ENCODE measurements at places on chromosomes 4 and X.
A peak's percentile ranks its signal among the peaks of the same experiment; 100 is the strongest.

GRCh38 chr4:70359115-70359661, 1.4 kb upstream of the SMR3A start:
- DNase-seq, result no peak

- no peak for DNase-seq
Measured at GRCh38 chr4:121166976-121167375, 2.9 kb upstream of the TNIP3 start.

GRCh38 chr4:170248576-170248975, 158.8 kb upstream of the AADAT start:
- DNase-seq, result no peak

GRCh38 chrX:123771449-123772064, 38.7 kb upstream of the THOC2 start:
- no peak for DNase-seq

GRCh38 chr4:56345458-56345857, 41.8 kb downstream of the AASDH start:
- DNase-seq, result no peak

DNA sequence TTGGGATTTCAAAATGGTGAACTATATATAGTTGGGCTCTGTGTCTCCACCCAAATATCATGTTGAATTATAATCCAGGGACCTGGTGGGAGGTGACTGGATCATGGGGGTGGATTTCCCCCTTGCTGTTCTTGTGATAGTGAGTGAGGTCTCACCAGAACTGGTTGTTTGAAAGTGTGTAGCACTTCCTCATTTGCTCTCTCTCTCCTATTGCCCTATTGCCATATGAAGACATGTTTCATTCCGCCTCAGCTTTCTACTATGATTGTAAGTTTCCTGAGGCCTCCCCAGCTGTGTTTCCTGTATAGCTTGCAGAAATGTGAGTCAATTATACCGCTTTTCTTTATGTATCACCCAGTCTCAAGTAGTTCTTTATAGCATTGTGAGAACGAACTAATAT, 545.6 kb downstream of the TRAM1L1 start:
- no peak for DNase-seq

GRCh38 chr4:185265942-185266341, 56.5 kb downstream of the SNX25 start:
- no peak for DNase-seq

DNA sequence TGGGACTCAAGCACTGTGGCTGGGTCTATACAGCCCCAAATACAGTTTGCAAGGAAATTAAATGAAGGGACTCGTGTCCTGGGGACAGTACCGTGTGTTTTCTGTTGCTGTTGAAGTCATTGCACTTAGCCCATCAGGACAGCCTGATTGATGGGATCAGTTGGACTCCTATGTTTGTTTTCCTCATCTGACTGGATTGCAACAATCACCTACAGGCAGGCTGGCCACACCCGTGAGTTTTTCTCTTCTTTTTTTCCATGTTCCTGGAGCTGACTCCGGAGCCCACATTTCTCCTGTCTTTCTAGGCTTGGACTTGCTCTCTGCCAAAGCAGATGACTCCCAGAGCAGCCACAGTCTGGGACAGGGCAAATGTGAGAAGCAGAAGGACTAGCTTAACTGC, 38.1 kb downstream of the RTL9 start:
- DNase-seq, result no peak

- no peak for DNase-seq
Measured at GRCh38 chr4:86100539-86101215, 259.2 kb downstream of the MAPK10 start.

GRCh38 chr4:75705198-75705977, 19.0 kb upstream of the USO1 start:
- DNase-seq, result no peak

DNA sequence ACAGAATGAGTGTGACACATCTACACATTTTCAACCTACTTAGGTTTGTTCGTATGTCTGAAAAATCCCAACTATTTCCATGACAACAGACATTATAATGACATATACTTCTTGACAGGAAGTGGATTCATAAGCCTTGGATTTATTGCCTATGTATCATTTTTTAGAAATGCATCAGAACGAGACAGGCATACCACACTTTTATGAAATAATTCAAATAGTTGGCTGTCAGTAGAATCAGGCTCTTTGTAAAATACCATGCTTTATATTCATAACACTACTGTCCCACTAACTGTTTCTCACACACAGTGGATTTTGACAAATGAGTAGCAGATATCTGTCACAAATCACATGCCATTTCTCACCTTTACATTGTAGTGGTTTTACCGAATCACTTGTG, 173.2 kb downstream of the BEND2 start:
- no peak for DNase-seq

- no peak for DNase-seq
Measured at GRCh38 chr4:165331359-165331758, 3.9 kb downstream of the MSMO1 start.

DNA sequence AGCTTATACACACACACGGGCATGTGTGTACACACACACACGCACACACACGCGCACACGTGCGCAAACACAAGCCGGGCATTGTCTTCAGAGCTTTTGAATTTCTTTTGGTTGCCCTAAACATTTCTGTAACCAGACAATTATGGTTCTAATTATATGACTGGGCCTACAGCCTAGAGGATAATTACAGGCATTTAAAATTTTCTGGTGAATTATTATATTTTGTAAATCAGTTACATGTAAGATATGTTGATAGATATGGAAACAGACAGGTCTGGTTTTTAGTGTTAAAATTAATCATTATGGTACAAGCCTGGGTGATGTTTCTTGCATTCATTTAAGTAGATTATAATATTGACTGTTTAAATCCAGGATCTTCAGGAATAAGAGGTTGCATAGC, 1120.5 kb downstream of the ADGRL3 start:
- no peak for DNase-seq

DNA sequence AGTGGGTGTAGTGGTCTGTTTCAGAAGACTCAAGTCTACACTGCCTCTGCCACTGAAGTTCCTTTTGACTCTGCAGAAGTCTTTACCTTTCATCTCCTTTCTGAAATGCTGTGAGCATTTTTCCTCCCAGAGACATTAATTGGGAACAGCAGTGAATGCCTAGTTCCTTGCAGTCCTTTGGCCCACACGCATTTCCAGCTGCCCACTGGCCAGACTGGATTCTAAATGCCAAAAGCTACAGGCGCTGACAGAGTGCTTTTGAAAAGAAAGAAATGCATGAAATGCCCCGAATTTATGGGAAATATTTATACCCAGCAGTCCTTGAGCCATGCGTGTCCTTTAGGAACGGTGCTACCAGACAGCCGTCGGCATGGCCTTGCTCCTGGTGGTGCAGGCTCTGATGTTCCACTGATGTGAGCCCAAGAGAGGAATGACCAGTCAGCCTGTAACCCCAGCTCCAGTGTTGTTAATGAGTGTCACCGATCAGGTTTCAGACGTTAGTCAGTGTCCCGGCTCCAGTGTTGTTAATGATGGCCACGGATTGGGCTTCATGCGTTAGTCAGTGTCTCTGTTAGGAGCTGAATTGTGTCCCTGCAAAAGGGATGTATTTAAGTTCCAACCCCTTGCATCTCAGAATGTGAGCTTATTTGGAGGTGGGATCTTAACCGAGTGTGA, 132.6 kb downstream of the TBL1X start:
- DNase-seq, result no peak

DNA sequence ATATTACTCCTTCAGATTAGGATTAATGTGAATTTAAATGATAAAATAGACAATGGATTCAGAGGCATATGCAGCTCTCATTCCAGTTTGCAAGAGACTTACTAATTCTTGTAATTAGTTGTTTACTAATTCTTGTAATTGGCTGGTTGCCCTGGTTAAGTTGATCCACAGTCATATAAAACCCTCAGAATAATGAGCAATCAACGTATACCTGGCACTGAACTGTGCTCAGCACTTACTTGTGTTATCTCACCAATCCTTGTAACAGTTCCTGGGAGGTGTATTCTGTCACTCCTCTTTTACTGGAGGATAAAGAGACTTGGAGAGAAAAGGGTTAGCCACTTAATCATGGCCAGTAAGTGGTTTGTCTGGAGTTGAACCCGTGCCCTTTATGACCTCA, 10.5 kb downstream of the HERC5 start:
- no peak for DNase-seq

GRCh38 chr4:9916346-9916745, 105.0 kb downstream of the SLC2A9 start:
- DNase-seq, result no peak

DNA sequence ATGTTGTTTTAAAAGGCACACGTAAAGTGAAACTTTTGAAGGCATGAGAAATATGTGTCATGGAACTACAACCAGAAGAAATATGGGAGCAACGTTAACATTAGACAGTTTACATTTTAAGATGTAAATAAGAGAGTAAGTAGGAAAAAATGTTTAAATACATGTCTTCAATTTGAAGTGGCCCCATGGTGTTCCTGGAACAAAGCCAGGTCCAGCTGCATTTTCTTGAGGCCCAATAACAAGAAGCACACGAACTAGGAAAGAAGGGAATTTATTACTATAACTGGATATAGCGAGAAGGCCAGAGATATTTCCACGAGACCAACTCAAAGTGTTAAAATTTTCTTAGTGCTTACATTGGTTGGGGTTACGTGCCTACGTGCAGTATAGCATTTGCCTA, 458.1 kb downstream of the KCTD8 start:
- no peak for DNase-seq

DNA sequence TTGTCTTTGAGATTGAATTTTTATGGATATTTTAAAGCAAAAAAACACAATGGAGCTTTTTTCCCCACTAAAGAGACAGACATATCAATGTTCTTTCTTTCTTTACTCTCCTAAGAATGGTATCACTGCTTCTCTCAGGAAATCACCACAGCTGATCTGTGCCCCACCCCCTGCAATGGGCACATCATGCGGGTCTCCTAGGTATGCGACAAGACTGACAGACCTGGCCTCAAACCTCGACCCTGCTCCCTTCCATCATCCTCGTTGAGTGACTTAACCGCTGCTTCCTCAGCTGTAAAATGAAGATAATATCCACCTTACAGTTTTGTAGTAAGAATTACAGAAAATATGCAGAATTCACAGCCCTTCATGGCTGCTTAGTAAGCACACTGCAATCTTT, 58.3 kb downstream of the LEF1 start:
- DNase-seq, result no peak

DNA sequence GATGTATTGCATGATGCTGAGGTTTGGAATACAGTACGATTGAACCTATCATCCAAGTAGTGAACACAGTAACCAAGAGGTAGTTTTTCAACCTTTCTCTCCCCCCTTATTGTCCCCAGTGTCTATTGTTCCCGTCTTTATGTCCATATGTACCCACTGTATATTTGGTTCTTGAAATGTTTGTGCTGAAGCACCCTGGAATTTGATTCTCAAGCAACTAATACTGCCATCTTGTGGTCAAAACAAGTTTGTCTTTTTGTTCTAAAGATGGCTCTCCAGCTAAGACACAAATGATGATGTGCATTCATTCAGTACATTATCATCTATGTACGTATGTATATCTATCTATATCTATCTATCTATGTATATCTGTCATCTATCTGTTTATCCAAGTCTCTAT, 33.5 kb upstream of the DCX start:
- no peak for DNase-seq

DNA sequence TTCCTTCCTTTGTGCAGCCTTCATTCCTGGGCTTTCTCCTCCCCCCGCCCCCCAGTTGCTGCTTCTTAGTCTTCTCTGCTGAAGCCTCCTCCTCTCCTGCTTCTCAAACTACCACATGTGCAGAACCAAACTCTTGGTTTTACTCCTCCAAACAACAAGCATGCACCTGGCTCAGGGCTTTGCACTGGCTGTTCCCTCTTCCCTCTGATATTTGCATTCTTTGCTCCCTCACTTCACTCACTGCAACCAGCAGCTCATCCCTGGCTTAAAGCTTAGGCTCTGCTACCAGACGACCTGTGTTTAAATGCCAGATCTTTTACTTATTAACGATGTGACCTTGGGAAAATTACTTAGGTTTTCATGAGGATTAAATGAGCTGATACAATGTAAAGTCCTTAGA, 51.4 kb downstream of the MED28 start:
- DNase-seq, result no peak

- no peak for DNase-seq
Measured at GRCh38 chrX:10047631-10048030, 80.5 kb downstream of the CLDN34 start.

GRCh38 chr4:54784161-54784671, 126.5 kb downstream of the KIT start:
- DNase-seq, result peak; percentile 1

GRCh38 chrX:129019412-129019811, 503.9 kb downstream of the SMARCA1 start:
- DNase-seq, result no peak

DNA sequence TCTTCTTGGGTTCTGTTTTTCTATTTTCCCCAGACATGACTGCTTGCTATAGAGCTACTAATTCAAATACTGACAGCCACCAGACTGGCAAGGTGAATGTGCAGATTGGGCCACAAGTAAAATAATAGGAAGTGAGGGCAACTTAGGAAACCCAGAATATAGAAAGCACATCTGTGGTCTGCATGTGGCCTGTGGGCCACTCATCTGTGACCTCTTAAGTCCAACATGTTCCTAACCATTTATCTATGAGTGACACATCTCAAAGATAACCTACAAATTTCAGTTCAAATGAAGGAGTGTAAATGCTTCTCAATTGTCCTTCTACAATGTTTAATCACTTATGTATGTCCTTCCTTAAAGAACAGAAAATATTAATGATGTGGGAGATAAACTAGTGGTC, 128.9 kb downstream of the REELD1 start:
- DNase-seq, result no peak

GRCh38 chr4:128837679-128838078, 28.2 kb downstream of the JADE1 start:
- DNase-seq, result no peak

DNA sequence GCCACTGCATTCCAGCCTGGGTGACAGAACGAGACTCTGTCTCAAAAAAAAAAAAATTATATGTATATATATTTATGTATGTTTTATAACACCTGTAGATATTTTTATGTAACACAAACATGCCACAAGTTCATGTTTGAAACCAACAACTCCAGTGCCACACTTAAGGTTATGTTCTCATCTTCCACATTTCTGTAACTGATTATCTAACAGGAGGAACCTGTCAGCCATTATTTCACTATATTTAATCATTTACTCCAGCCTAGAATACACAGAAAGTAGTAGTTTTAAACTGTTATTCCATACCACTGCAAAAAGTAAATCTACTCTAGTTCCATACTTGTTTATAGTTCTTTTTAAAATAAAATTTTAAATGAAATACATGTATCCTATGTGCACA, 32.3 kb downstream of the MCUB start:
- no peak for DNase-seq

GRCh38 chrX:81378560-81378959, 176.7 kb downstream of the SH3BGRL start:
- DNase-seq, result no peak

Data from esophagus squamous epithelium (tissue), 5 donors.